Sigmoid colon (tissue), 7 donors: ENCODE measurements at places on chromosomes 11 and 22. TPM values are rescaled to one million over a fixed set of nuclear protein-coding genes. Genes with fewer than 3 reads are reported as not detected.

Gene LRRC75B
- total RNA-seq, result 14.3 TPM

Gene MB
- 1.9 TPM for total RNA-seq

Gene OR56A4
- not detected for total RNA-seq

Gene PAX6
- total RNA-seq, result not detected

Gene MYOD1
- total RNA-seq, result not detected

Gene NXPE1
- not detected for total RNA-seq

Gene ANKK1
- not detected for total RNA-seq

Gene MMP1
- 1.8 TPM for total RNA-seq

Gene OR10A2
- not detected for total RNA-seq

- H3K4me1 ChIP-seq, result no peaks in the 10 kb centered on the region
- DNase-seq, result no peak
Measured at GRCh38 chr11:71421392-71421950, 26.7 kb downstream of the DHCR7 start.

DNA sequence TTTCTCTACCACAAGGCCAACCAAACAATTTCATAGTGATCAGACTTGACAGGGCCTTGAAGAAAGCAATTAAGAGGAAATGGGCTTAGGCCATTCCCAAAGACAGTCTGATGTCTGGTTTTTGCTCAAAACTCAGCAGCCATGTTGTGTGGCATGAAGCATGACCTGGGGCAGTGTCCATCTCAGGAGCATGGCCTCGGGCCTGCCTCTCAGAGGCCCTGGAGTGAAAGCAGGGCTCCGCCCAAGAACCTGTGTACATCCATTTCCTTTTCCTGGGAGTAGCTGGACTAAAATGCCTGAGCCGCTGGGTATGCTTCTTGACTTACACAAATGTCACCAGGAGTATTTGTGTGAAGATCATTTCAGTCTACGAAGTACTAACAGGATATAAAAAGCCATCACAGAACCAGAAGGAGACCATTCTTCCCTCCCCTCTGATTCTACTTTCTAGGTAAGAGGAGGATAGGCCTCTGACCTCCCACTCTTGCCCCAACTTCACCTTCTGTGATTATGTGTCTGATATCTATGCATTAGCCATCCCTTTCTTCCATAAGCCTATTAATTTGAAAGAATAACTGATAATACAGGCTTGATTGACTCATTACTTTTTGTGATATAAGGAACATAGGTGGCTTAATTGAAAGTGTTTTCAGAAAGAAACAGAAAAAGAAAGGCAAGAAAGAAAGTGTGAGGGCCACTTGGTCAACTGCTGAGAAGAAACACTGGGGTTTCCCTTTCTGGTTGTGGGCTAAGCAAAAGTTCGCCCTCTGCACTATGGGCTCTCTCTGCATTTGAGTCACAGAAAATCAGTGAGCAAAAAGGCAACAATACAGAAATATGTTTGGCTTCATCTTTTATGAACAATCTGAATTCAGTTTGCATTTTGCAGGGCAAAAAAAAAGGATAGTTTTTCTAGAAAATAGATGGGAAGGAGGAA, 188.6 kb upstream of the MTMR2 start:
- no peak for DNase-seq
- H3K36me3 ChIP-seq, result no peaks in the 10 kb centered on the region
- H3K4me1 ChIP-seq, result peaks cover 27% of the 10 kb centered on the region
- H3K27ac ChIP-seq, result peak overlapping the region; percentile 80
- H3K27me3 ChIP-seq, result no peaks in the 10 kb centered on the region
- no peak overlapping the region for H3K4me3 ChIP-seq

- no peaks in the 10 kb centered on the region for H3K36me3 ChIP-seq
- H3K27me3 ChIP-seq, result no peaks in the 10 kb centered on the region
- no peak overlapping the region for H3K27ac ChIP-seq
Measured at GRCh38 chr22:28051787-28052356, 132.8 kb upstream of the PITPNB start.

DNA sequence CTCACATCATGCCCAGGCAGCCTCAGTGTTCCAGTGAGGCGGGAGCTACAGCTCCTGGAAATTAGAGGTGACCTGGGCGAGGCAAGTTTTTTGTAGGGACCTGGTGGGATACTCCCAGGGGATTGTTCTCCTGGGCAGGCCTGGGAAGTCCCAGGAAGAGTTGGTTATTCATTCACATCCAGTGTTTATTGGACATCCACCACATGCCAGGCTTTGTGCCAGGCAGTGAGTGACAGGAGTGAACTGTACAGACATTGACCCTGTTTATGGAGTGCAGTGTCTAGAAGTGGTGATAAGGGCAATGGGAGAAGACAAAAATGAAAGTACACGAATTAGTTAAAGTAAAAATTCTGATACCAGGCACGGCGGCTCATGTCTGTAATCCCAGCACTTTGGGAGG, 29.4 kb downstream of the YWHAH start:
- no peak overlapping the region for H3K27ac ChIP-seq
- peaks cover 12% of the 10 kb centered on the region for H3K4me1 ChIP-seq
- H3K36me3 ChIP-seq, result no peaks in the 10 kb centered on the region
- DNase-seq, result no peak
- no peak overlapping the region for H3K4me3 ChIP-seq
- H3K27me3 ChIP-seq, result no peaks in the 10 kb centered on the region

DNA sequence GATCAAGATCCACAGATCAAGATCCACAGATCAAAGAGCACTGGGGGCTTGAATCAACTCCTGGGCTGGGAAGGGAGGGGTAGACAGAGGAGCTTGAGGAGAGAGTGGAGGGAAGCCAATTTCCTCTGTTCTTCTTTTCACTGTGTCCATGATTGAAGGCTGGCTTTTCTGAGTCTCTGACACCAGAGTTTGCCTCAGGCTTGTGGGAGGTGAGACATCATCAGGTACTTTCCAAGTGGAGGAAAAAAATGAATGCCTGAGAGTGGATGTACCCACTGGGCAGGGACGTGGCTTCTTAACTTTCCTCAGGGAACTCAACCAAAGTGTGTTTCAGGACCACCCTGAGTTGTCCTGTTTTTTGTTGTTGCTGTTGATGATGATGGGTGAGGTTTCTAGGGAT, 11.0 kb upstream of the HEPHL1 start:
- H3K4me1 ChIP-seq, result no peaks in the 10 kb centered on the region
- no peaks in the 10 kb centered on the region for H3K36me3 ChIP-seq
- H3K27me3 ChIP-seq, result no peaks in the 10 kb centered on the region

GRCh38 chr22:48241658-48242057, 1479.2 kb downstream of the TBC1D22A start:
- H3K27ac ChIP-seq, result no peak overlapping the region
- DNase-seq, result no peak
- H3K27me3 ChIP-seq, result no peaks in the 10 kb centered on the region

GRCh38 chr11:69127884-69128283, 27.9 kb upstream of the SMIM38 start:
- H3K4me3 ChIP-seq, result no peak overlapping the region
- H3K27ac ChIP-seq, result no peak overlapping the region
- H3K4me1 ChIP-seq, result peaks cover 26% of the 10 kb centered on the region
- no peaks in the 10 kb centered on the region for H3K27me3 ChIP-seq
- DNase-seq, result no peak

- H3K4me3 ChIP-seq, result peak overlapping the region; percentile 92
- H3K27me3 ChIP-seq, result no peaks in the 10 kb centered on the region
- H3K36me3 ChIP-seq, result no peaks in the 10 kb centered on the region
- H3K4me1 ChIP-seq, result no peaks in the 10 kb centered on the region
- H3K27ac ChIP-seq, result peak overlapping the region; percentile 94
- peak; percentile 72 for DNase-seq
Measured at GRCh38 chr11:70398834-70399680, 728 bp downstream of the CTTN start.

DNA sequence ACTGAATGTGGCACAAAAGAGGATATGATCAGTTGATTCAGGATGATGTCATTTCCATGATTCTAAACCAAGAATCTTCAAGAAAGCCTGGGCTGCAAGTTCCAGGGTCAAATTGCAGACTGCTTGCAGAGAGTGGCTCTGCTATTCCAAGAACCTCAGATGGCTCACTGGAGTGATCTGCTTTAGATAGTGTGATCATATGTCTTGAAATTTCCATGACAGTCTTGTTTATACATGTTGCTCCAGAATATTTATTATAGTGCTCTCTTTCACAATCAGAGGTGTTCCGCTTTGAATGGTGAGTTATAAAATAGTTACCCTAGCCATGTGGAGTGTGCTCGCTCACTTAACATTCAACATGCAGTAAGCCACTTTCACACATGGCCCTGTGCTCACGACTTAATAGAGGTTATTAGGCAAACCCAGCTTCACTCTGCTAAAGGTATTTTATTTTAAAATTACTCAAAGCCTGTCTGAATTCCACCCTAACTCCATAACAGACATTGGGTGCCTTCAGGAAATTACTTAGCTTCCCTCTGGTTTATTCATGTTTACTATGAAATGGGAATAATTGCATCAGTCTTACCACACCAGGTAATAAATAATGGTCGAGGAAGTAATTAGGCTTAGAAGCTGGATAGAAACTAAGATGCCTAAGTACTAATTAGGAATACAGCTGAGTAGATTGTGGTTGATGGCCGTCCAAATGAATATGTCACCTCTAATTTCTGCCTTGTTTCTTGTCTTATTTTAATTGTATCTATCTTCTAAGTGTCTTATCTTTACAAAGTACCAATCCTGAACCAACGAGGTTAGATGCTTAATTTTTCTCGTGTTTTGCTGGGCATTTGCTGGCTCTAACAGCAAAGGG, 187.9 kb downstream of the ETS1 start:
- no peak overlapping the region for H3K4me3 ChIP-seq
- no peak for DNase-seq
- H3K27me3 ChIP-seq, result no peaks in the 10 kb centered on the region
- H3K4me1 ChIP-seq, result peaks cover 39% of the 10 kb centered on the region

- no peak overlapping the region for H3K27ac ChIP-seq
- no peaks in the 10 kb centered on the region for H3K27me3 ChIP-seq
- no peaks in the 10 kb centered on the region for H3K36me3 ChIP-seq
- no peak overlapping the region for H3K4me3 ChIP-seq
- no peak for DNase-seq
- H3K4me1 ChIP-seq, result no peaks in the 10 kb centered on the region
Measured at GRCh38 chr11:75677909-75678308, 9.1 kb upstream of the MAP6 start.

DNA sequence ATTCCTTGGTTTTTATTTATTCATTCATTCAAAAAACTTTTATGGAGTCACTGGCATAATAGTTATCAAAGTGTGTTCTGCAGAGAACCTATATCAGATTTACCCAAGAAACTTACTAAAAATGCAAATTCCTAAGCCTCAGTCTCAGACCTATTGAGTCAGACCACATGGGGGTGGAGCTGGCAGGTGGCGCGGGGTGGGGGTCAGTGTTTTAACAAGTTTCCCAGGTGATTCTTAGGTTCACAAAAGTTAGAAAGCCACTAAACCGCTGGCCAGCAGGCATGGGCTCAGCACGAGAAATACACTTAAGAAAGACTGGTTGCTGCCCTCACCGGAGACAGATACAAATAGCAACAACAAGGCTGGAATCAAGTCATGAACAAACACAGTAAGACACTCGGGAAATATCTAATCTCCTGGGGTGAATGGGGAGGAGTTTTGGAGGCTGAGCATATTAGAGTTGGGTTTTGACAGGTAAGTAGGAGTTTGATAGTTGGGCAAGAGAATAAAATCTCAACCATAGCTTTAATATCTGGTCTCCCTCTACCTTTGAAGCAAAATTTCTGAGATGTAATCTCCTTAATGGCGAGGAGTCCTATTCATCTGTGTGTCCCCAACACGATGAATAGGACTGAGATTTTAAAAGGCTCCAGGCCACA, 167.5 kb upstream of the NECTIN1 start:
- no peaks in the 10 kb centered on the region for H3K36me3 ChIP-seq
- no peak overlapping the region for H3K27ac ChIP-seq
- H3K4me3 ChIP-seq, result no peak overlapping the region
- no peaks in the 10 kb centered on the region for H3K4me1 ChIP-seq
- DNase-seq, result no peak

DNA sequence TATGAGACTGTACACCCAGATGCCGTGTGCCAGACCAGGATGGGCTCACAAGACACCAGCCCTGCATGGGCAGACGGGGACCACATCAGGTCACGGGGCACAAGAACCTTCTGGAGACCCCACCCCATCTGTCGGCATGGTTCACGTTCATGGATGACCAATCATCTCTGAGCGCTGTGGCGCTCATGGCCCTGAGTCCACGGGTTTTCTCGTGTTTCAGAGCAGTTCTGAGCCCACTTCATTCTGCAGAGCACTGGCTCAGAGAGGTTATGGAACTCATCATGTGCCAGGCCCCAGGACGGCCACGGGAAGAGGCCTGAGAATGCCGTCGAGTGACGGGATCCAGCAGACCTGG, 63.0 kb upstream of the PPARA start:
- peaks cover 100% of the 10 kb centered on the region for H3K4me1 ChIP-seq
- no peaks in the 10 kb centered on the region for H3K36me3 ChIP-seq
- H3K4me3 ChIP-seq, result no peak overlapping the region
- DNase-seq, result no peak

DNA sequence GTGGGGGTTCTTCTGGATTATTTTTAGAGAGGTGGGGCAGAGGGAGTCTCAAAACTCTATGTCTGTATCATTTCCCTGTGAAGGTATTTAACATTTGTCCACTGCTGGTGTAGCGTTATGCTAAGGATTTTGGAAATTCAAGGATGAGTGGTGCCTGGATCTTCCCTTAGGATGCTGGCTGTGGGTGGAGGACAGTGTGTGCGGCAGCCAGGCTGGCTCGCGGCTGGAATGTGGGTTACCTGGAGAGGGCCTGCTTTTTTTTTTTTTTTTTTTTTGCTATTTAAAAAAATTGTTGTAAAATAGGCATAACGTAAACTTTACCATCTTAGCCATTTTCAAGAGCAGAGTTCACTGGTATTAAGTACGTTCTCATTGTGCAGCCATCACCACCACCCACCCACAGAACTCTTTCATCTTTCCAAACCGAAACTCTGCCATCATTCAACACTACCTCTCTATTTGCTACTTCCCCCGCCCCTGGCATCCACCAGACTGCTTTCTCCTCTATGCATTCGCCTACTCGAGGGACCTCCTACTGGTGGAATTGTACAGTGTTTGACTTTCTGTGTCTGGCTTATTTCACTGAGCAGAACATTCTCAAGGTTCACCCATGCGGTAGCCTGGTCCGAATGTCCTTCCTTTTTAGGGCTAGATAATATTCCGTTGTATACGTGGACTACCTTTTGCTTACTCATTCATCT, 67.1 kb downstream of the PARVB start:
- peaks cover 50% of the 10 kb centered on the region for H3K4me1 ChIP-seq
- H3K4me3 ChIP-seq, result no peak overlapping the region
- no peaks in the 10 kb centered on the region for H3K36me3 ChIP-seq
- DNase-seq, result peak; percentile 62
- no peak overlapping the region for H3K27ac ChIP-seq

DNA sequence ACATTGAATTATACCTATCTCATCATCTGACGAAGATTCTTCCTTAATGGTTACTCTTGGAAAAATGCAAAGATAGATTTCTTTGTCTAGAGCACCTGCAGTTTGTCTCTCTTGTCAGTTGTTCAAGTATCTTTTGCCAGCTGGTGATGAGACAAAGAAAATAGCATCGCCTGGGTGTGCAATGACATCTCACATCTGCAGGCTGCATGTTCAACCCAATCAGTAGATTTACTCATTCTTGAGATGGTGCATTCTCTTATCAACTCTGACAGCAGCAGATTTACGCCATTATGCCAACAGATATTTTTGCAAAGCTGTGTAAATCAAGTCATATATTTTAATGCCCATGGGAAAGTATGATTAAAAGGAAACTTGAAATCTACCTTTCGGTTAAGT, 164.6 kb upstream of the PDGFD start:
- no peaks in the 10 kb centered on the region for H3K27me3 ChIP-seq
- no peak for DNase-seq
- no peak overlapping the region for H3K27ac ChIP-seq
